Activated CD8-positive, alpha-beta memory T cell treated with anti-CD3 and anti-CD28 coated beads for 1 hour (primary cell): ENCODE measurements at places on chromosomes 7 and 10.

- no peak for DNase-seq
These were observed 356.2 kb upstream of the SHH start for GRCh38 chr7:156168434-156168833.

DNA sequence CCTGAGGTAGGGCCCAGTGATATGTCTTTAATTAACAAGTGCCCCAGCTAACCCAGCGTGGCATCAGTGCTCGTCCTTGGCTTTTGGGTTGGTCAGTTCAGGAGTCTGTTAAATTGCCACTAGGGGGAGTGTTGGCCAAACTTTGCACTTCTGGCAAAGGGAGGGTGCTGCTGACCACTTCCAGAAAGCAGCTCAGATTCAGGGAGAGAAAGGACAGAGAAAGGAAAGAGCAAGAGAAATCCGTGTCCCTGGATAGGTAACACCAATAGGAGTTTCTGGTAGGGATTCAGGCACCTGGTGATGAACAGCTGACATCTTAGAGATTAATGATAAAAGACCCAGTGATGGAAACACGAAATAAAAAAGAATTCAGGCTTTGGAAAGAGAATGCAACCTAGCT lies 243.1 kb upstream of the AOAH start:
- DNase-seq: no peak

DNA sequence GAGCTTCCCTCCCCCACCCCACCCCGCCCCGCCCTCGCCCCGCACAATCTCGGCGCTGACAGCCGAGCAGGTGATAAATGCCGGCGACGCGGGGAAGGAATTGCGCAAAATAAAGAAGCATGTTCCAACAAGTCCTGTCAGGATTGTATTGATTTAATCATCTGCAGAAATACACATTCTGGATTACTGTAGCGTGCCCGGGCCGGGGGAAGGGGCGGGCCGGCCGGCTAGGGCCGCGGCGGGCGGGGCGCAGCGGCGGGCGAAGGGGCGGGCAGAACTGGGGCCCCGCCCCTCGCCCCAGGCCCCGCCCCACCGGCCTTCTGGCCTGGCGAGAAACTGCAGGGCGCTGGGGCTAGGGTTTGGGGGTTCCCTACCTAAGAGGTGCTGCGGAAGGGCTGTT lies 88.9 kb upstream of the PAX2 start:
- DNase-seq: no peak

DNA sequence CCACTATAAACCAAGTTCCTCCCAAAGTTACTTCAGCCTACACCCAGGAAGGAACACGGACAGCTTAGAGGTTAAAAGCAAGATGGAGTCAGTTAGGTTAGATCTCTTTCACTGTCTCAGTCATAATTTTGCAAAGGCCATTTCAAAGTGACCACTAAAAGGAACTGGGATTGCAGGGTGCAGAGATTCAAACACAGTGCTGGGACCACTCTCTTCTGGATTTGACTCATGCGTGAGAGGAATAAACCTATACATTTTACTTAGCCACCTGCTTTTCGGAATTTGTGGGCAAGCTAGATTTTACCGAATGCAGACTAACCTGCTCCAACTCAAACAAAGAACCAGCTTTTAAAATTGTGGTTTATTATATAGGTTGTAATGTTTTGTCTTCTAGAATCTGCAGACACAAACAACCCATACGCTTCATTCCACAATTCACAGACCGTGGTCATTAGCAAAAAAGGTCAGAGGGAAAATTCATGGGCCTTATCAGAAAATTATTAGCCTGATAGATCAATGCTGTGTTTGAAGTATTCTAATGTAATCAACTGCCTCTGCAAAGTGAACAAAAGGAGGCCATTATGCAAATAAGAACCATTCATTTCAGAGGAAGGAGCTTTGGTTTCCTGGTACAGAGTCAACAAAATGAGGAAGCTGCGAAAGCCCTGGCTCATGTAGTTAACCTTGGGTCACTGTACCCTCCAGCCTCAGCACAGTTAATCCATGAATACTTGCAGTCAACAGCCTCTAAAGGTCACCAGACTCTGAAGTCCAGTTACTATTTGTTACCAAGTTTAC lies 342.7 kb upstream of the KLF6 start:
- DNase-seq: no peak

DNA sequence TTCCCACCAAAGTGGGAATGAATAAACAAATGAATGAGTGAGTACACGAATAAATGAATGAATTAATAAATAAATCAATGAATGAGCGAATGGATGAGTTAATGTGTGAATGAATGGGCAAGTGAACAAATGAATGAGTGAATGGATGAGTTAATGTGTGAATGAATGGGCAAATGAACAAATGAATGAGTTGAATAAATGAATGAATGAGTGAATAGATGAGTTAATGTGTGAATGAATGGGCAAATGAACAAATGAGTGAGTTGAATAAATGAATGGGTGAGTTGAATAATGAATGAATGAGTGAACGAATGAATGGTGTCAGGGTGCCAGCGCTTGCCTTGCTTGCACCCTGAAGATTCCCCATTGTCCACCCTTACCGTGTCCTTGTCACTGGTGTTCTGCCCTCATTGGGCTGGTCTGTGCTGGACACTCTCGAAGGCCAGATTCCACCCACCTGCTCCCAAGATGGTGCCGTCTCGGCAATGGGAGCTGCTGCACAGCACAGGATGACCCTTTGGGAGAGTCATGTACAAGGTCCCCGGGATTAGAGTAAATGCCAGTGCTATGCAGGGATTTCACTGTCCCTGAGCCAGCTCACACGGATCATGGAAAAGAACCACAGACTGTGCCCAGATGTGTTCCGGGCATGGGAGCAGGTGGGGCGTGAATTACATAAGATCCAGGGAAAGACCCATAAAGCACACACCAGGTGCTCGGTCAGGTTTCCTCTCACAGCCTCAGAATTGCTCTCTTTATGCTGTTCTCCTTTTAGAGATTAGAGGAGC lies 83.2 kb downstream of the CAMK1D start:
- no peak for DNase-seq

DNA sequence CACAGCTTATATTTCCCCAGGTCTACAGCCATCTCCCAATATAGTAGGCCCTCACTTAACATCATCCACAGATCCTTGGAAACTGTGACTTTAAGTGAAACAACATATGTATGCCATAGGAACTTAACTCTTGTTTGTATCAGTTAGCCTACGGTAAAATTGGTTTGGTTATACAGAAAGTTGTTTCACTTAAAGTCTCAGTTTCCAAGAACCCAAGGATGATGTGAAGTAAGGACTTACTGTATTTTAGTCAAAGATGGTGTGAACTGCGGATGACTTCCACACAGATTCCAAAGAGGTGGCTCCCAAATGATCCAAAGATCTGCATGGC lies 56.4 kb upstream of the MRLN start:
- DNase-seq: no peak

- DNase-seq: no peak
These were observed 66.1 kb downstream of the CALML3 start for GRCh38 chr10:5590816-5591215.

DNA sequence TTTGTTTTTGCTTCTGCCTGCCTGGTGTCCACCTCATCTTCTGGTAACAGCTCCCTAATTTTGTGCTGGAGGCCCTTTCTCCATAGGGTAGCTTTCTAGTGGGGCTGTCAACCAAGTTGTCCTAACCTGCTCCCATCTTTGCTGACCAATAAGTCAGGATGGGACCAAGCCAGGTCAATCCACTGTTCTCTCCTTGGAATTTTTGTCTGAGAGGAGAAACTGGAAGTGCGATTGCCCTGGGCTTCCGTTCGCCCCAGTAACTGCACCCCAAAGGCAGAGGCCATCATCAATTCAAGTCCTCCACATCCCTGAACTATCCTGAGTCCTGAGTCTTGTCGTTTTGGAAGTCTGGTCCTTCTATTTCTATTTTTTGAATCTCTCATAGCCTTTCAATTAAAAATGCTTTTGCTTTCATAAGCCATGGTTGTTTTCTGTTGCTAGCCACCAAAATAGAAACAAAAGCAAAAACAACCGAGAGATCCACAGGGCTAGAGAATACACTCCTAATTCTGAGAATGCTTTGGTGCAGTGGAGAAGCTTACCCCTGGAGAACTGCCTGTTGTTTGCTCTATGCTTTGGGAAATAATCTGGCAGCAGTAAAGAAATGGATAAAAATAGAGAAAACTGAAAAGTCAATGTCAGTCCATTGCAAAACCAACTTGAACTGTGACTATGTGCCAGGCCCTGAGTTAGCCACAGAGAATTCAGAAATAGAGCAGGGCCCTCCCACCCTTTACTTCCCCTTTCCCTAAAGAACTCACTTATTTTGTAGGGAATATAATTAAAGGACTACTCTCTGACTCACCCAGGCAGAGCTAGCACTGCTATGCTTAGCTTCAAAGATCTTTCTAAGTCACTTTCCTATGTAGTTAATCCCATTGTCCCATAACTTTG lies 368.1 kb downstream of the CXCL12 start:
- no peak for DNase-seq

DNA sequence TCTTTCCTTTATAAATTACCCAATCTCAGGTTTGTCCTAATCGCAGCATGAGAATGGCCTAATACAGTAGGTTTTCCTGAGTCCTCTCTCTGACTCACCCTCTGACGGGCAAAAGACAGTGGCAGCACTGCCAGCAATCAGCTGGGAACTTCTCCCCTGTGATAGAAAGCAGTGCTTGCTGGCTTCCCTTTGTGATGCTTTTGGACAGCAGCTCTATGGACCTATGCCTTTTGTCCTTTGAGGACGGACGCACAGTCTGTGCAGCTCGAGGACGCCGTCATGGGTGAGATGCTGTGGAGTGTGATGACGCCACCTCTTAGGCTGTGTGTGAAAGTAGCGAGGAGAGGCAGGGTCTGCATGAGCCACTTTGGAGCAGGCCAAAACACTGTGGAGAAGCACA lies 68.8 kb downstream of the KIAA1217 start:
- DNase-seq: no peak

DNA sequence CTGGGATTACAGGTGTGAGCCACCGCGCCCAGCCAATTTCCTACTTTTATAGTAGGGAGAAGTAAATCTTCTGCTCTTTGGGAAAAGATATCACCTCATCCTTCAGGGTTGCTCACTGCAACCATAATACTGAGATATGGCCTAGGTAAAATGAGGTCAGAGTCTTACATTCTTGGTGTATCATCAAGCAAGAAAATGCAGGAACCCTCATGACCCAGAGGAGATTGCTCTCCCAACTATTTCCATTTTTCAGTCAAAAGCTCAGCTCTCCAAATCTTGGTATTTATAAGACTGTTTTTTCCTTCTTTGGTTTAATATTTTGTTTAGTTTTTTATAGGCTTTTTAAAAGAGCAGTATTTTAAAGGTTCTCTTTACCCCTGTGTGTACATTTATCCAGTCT lies 20.9 kb upstream of the PHYHIPL start:
- DNase-seq: no peak

GRCh38 chr7:6232534-6232933 lies 39.9 kb downstream of the CYTH3 start:
- no peak for DNase-seq

GRCh38 chr7:129417073-129417472 lies 17.2 kb upstream of the STRIP2 start:
- DNase-seq: no peak

DNA sequence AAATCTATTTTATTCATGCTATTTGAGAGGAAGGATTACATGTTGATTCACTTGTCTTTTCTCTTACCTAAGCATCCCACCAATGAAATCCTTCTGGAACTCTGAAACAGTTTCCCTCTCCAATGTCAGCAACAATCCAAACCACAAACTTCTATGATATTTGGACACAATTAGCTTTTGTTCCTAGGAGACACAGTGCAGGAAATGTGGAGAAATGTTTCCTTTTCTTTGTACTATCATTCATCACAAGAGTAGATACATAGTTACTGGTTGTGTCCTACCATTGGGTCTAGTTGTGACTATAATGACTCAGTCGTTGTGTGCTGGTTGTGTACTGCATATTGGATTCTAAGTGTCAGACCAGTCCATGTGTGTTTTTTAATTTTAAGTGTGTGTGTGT lies 156.8 kb upstream of the MAGI2 start:
- DNase-seq: no peak

DNA sequence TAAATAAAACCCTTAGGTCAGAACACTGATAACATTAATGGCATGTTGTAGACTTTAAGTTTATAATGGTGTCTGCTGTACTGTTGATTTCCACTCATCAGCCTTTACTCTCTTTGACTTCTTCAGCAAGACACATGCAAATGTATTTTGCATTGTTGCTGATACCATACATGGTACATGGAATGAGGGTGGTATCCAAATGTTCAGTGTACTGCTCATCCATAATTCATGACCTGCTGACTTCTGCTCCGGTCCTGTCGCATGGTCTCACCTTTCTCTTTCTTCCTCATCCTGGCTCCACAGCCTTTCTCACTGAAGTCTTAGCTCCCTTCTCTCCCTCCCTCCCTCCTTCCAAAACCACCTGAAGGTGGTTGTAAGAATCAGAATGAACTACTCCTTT lies 4.7 kb upstream of the CUBN start:
- no peak for DNase-seq

- DNase-seq: no peak
These were observed 91.9 kb upstream of the JAZF1 start for GRCh38 chr7:28272461-28272877.

DNA sequence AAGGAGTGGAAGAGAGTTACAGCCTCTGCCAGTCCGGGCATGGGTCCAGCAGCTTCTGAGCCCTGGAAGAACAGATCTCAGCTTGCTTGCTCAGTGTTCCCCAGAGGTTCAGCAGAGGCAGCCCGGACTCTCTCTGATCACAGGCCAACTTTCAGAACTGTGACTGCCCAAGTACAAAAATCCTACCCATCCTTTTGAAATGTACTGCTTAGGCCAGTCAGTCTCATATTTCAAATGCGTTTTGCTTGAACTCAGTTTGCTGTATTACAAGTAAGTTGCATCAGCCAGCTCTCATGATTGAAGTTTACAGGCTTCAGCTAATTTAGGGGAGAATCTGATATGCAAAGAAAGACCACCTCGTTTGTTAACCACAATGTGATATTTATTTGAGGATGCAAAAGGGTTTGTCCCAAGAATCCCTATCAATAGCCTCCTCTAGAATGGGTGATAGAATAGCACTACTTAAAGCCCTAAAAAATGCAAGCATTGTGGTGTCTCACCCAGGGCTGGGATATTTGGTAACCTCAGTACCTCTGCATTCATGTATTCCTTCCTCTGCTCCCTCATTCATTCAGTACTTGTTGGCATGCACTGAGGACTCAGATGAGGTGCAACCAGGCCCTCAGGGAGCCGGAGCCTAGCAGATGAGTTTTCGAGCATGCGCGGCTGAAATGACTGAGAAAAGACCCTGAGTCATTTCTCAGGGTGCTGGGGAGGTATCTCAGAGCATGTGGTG lies 7.0 kb downstream of the AIMP2 start:
- DNase-seq: no peak

- DNase-seq: no peak
These were observed 1.3 kb upstream of the SLC26A5 start for GRCh38 chr7:103447073-103447960.
